Gastroesophageal sphincter (tissue), 4 donors: ENCODE measurements at places on chromosomes 4 and X.

GRCh38 chr4:115334736-115335411 lies 221.5 kb upstream of the NDST4 start:
- H3K4me3 ChIP-seq, result no peak overlapping the region
- no peaks in the 10 kb centered on the region for H3K27me3 ChIP-seq
- no peak overlapping the region for H3K27ac ChIP-seq
- ATAC-seq, result no peak

DNA sequence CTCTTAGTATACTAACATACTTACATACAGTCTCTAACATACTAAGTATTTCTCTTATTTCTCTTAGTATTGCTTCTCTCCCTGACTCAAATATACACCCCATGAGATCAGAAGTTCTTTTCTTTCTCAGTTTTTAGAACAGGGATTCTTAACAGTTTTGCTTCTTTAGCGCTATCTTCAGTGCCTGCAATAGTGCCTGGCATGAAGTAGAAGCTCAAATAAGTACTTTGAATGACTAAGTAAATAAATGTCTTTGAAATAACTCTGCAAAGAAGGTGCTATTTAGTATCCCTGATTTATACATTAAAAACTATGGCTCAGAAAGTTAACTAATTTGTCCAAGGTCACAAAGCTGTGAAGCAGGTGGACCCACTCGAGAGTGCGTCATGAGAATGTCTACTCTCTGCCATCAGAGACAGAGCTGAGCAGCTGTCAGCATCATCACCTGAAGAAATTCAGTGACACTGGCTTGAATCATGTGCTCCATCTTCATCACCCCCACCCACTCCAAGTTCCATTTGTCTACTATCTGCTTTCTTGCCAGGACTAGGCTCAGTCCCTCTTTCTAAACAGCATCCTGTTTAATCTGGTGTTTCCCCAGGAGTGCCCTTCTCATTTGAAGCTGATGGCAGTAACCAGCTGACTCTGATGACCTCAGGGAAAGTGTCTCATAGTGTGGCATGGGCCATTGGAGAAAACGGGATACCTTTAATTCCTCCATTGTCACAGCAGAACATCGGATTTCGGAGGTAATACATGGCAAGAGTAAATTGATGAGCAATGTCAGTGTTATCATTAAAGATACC lies 83.1 kb downstream of the CC2D2A start:
- no peak for ATAC-seq

DNA sequence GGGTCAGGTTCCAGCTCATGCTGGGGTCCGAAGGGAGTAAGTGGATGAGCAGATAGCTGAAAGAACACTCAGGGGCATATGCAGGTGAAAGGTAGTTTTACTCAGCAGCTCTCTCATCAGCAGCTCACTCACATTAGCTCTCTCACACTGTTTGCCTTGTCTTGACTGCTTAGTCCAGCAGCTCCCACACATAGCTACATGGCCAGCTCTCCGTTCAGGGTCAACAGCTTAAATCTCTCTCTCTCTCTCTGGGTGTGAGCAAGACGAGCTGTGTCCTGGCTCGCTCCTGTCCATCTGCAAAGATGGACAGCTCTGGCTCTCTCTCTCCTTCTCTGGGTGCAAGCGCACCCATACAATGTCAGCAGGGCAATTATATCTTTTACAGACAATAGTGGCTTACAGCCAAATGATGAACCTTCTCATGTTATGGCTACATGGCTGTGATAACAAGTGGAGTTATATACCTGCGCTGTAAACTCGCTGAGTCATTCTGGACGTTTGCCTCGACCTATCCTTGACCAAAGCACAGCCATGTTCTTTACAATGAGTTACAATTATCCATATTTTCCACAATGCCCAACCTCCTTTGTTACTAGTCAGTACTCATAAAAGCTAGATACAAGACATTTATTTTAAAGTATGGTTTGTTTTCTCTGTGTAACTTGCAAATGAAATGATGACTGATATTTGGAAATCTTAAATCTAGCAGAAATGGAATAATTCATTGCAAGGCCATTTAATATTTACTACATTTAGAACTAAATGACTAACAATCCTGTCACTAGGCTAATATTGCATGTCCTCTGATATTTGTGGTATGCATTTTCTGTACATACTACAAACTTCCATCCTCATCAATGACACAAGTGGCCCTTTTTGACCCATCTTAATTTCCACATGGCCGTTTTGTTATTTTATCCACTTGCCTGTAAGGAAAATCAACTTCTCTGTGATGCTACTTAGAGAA lies 9.3 kb downstream of the PAPSS1 start:
- no peak for ATAC-seq
- H3K4me3 ChIP-seq, result no peak overlapping the region
- H3K27ac ChIP-seq, result no peak overlapping the region
- no peaks in the 10 kb centered on the region for H3K27me3 ChIP-seq
- H3K36me3 ChIP-seq, result no peaks in the 10 kb centered on the region

DNA sequence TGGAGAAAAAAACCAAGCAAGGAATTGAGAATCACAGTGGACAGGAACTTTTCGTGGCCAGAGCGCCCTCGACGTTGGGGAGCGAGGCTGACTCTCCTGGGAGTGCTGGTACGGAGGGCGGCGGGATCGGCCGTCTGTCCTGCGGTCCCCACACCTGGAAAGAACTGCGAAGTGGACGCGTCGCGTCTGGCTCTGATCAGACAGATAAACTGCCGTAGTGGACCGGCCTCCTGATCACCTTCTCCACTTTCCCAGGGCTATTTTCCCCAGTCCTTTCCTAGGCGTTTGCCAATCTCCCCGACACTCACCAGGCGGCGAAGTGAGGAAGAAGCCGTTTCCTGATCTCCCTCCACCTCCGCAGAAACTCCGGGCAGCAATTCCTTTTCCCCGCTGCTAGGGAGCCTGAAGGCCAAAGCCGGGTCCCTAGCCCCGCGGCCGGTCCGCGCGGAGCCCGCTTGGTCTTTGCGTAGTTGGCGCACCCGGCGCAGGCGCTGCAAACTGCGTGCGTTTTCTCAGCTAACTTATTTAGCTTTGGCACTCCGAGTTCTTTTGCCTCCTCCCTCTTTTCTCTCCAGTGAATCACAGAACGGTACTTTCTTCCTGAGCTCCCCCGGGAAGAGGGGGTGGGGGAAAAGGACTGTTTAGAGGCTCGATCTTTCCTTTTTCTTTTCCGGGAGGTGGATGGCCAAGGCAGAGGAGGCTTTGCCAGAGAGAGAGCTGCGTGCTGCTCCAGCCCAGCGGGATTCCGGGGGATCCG lies at the start of gene ARSJ:
Gene ARSJ (minus strand): TSS at position 500 of the 757 bp plus-strand sequence. CDS start 813 bp downstream, outside the sequence.
- peaks cover 44% of the 10 kb centered on the region for H3K4me1 ChIP-seq
- ATAC-seq, result peak; percentile 78
- peak within 1 kb of the TSS; percentile 66 for H3K4me3 ChIP-seq
- H3K27ac ChIP-seq, result peak within 1 kb of the TSS; percentile 85
- no peaks in the 10 kb centered on the region for H3K27me3 ChIP-seq

GRCh38 chr4:10532155-10532554 lies 74.9 kb upstream of the ZNF518B start:
- no peak for ATAC-seq
- peaks cover 5% of the 10 kb centered on the region for H3K27me3 ChIP-seq
- H3K27ac ChIP-seq, result no peak overlapping the region
- no peaks in the 10 kb centered on the region for H3K36me3 ChIP-seq

DNA sequence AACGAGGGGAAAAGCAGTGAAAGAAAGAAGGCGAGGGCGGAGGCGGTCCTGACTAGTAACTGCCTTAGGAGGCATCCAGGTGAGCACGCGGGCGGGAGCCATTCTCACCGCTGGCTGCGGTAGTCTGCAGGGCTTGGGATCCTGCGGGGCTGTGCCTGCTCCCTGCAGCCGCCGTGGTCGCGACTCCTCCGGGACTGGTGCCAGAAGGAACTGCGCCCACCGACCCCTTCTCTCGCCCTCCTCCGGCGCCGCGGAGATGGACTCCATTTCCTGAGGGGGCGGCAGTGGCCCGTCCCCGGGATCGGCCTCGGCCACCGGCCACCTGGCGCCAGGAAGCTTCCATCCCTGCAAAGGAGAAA lies 543 bp downstream of the NFXL1 start:
- ATAC-seq, result peak; percentile 3
- peak overlapping the region; percentile 86 for H3K27ac ChIP-seq
- peaks cover 33% of the 10 kb centered on the region for H3K4me1 ChIP-seq
- H3K4me3 ChIP-seq, result peak overlapping the region; percentile 83
- peaks cover 24% of the 10 kb centered on the region for H3K36me3 ChIP-seq
- H3K27me3 ChIP-seq, result no peaks in the 10 kb centered on the region

DNA sequence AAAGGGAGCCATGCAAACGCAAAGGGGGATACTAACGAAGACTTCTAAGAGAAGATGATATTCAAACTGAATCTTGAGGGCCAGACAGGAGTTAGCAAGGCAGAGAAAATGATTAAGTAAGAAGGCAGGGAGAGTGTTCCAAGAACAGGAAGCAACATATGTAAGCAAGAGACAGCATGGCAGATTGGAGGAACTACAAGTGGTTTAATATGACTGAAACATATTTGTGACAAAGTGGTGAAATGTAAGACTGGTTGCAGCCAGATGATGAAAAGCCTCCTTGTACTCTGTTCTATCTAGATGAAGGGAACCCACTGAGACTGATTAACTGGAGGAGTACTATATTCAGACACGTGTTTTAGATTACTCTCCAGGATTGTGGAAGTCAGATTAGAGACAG lies 116.6 kb upstream of the DIAPH2 start:
- H3K4me1 ChIP-seq, result no peaks in the 10 kb centered on the region
- H3K27ac ChIP-seq, result no peak overlapping the region
- no peak overlapping the region for H3K4me3 ChIP-seq
- no peaks in the 10 kb centered on the region for H3K27me3 ChIP-seq

GRCh38 chrX:37686996-37687395 lies 1.4 kb downstream of the XK start:
- H3K4me1 ChIP-seq, result no peaks in the 10 kb centered on the region
- no peaks in the 10 kb centered on the region for H3K27me3 ChIP-seq
- ATAC-seq, result no peak
- H3K27ac ChIP-seq, result peak overlapping the region; percentile 89

DNA sequence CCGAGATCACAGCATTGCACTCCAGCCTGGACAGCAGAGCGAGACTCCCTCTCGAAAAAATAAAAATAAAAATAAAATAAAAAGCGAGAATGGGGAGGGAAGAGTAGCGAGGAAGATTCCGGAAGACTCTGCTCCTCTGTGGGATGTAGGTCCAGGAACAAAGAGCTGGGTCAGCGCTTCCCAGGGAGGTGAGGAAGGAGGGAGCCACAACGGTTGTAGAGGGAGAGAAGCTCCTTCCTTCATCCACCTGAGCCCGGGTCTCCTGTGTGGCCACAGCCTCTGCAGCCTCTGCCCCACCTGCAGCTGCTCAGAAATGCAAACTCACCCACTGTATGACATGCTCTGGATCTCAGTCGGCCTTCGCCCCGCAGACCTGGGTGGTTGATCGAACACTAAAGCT lies 3.8 kb upstream of the PPP2R3B start:
- H3K27ac ChIP-seq, result no peak overlapping the region
- H3K4me1 ChIP-seq, result no peaks in the 10 kb centered on the region
- H3K27me3 ChIP-seq, result no peaks in the 10 kb centered on the region
- H3K36me3 ChIP-seq, result no peaks in the 10 kb centered on the region
- no peak overlapping the region for H3K4me3 ChIP-seq

DNA sequence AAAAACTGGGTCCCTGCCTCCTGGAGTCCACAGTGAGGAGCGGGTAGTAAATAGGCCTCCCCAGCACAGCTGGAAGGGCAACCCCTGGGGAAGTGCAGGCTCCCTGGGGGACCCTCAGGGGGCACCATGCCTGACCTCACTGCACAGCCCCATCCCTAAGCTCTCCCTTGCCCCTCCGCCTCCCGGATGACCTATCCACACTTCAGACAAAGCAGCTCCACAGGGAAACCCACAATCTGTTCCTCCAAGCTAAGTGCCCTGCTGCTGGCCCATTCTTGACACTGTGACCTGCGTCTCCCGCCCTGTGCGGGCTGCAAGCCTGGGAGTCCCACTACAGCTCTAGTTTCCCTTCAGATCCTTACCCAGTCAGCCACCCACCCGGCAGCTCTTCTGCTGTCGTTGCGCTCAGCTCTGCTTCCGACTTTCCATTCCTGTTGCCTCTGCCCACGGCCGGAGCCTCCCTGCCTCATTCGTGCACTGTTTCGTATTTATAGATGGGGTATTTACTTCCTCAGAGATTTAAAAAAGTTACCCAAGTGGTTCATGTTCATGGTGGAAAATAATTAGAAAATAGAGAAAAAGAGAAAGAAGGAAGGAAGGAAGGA lies 47.0 kb upstream of the STOX2 start:
- H3K27ac ChIP-seq, result no peak overlapping the region
- H3K4me1 ChIP-seq, result no peaks in the 10 kb centered on the region
- H3K36me3 ChIP-seq, result no peaks in the 10 kb centered on the region
- no peaks in the 10 kb centered on the region for H3K27me3 ChIP-seq
